ENCODE measurements at places on chromosomes 5 and 9. TPM values are rescaled to one million over a fixed set of nuclear protein-coding genes. Genes with fewer than 3 reads are reported as not detected.

- H3K27me3 ChIP-seq, result no peaks in the 10 kb centered on the region
- H3K4me3 ChIP-seq, result no peak overlapping the region
- DNase-seq, result no peak
- peak overlapping the region; percentile 33 for H3K27ac ChIP-seq
- H3K4me1 ChIP-seq, result peaks cover 24% of the 10 kb centered on the region
These were observed 95.3 kb downstream of the RGS3 start for GRCh38 chr9:113558632-113559502.

GRCh38 chr5:148717668-148718067 is 63.3 kb upstream of the HTR4 start:
- no peaks in the 10 kb centered on the region for H3K4me1 ChIP-seq
- no peak overlapping the region for H3K27ac ChIP-seq
- DNase-seq, result no peak
- peaks cover 2% of the 10 kb centered on the region for H3K27me3 ChIP-seq
- H3K4me3 ChIP-seq, result no peak overlapping the region
- H3K36me3 ChIP-seq, result no peaks in the 10 kb centered on the region

Gene RFX3
- 16.2 TPM for total RNA-seq

GRCh38 chr5:97525780-97526179 is 342.7 kb upstream of the RIOK2 start:
- H3K4me3 ChIP-seq, result no peak overlapping the region
- H3K36me3 ChIP-seq, result no peaks in the 10 kb centered on the region
- no peak for DNase-seq
- no peaks in the 10 kb centered on the region for H3K27me3 ChIP-seq
- H3K4me1 ChIP-seq, result no peaks in the 10 kb centered on the region

Gene SPATA9
- total RNA-seq, result not detected

Gene PLK2
- total RNA-seq, result 3.8 TPM

Gene PLAC8L1
- not detected for total RNA-seq

- no peak within 1 kb of the TSS for H3K4me3 ChIP-seq
- H3K27ac ChIP-seq, result no peak within 1 kb of the TSS
- H3K4me1 ChIP-seq, result peaks cover 31% of the 10 kb centered on the region
- H3K27me3 ChIP-seq, result no peaks in the 10 kb centered on the region
- peaks cover 17% of the 10 kb centered on the region for H3K36me3 ChIP-seq
These were observed at the start of gene MSMP for GRCh38 chr9:35754264-35754663. Gene MSMP, minus strand, starts transcription at chr9:35754276. Its CDS starts 147 bp downstream, at chr9:35754129.

Gene F2RL2
- not detected for total RNA-seq

DNA sequence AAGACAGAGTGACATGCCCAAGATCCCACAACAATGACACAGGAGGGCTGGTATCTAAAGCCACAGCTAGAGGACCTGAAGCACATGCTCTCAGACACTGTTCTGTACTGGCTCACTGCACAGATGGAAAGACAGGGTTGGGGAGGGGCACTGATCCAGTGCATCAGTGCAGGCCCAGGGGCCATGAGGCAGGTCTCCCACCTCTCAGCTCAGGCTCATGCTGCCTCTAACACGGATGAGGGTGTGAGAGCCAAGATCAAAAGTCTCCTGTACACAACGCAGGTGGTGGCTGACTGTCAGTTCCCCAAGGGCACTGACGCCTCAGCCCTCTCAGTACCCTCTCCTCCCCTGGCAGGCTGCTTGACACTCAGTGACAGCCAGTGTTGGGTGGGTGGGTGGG is 10.9 kb downstream of the RAPGEF1 start:
- peak overlapping the region; percentile 94 for H3K27ac ChIP-seq
- peak; percentile 63 for DNase-seq
- peaks cover 7% of the 10 kb centered on the region for H3K36me3 ChIP-seq
- H3K4me3 ChIP-seq, result peak overlapping the region; percentile 50
- peaks cover 76% of the 10 kb centered on the region for H3K4me1 ChIP-seq

DNA sequence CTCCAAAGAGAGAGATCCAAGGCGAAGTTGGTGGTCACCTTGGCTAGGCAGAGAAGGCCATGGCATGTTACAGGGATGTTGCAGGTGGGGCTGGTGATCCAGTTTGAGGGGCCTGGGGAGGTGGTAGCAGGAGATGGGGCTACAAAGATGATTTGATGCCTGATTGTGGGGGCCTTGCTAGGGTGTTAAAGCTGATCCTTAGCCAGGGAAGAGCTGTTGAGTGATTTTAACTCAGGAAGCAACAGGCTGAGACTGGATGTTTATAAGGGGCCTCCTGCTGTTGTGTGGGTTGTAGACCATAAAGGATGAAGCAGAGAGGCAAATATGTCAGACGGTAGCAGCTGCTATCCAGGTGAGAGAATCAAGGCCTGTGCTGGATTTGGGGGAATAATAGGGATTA is 19.0 kb upstream of the SMAD5 start:
- no peaks in the 10 kb centered on the region for H3K4me1 ChIP-seq
- no peak overlapping the region for H3K27ac ChIP-seq
- DNase-seq, result no peak
- H3K36me3 ChIP-seq, result no peaks in the 10 kb centered on the region
- peaks cover 17% of the 10 kb centered on the region for H3K27me3 ChIP-seq
- no peak overlapping the region for H3K4me3 ChIP-seq

DNA sequence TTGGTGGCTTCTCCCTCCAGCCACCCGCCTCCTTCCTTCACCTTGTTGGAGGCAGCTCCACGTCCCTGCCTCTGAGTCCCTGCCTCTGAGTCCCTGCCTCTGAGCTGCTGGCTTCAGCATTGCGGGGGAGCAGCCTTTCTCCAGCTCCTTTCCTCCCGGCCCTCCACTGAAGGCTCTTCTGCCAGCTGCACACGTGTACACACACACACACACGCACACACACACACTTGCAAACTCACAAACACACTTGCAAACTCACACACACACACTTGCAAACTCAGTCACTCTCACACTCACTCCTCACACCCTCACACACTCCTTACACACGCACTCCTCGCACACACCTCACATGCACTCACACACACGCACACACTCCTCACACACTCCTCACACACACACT is 45.1 kb downstream of the C9orf50 start:
- no peak for DNase-seq
- H3K27me3 ChIP-seq, result no peaks in the 10 kb centered on the region
- H3K27ac ChIP-seq, result peak overlapping the region; percentile 77
- H3K4me1 ChIP-seq, result peaks cover 28% of the 10 kb centered on the region
- peaks cover 8% of the 10 kb centered on the region for H3K36me3 ChIP-seq

DNA sequence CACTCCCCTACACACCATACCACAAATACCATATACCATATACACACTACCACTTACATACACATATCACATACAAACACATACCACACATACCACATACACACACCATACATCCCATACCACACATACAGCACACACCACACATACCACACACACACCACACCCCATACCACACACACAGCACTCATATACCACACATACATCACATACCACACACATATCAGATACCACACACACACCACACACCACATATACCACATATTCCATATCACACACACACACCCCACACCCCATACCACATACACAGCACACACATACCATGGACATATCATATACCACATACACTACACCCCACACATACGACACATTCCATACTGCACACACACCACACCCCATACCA is 276.6 kb downstream of the GADD45G start:
- no peaks in the 10 kb centered on the region for H3K36me3 ChIP-seq
- peaks cover 6% of the 10 kb centered on the region for H3K27me3 ChIP-seq
- no peak overlapping the region for H3K4me3 ChIP-seq
- H3K27ac ChIP-seq, result no peak overlapping the region
- H3K4me1 ChIP-seq, result no peaks in the 10 kb centered on the region

Gene ZNF454
- not detected for total RNA-seq

GRCh38 chr5:161306351-161306995 is 240.1 kb downstream of the GABRB2 start:
- no peaks in the 10 kb centered on the region for H3K27me3 ChIP-seq
- H3K4me1 ChIP-seq, result no peaks in the 10 kb centered on the region
- no peak overlapping the region for H3K27ac ChIP-seq
- DNase-seq, result no peak
- no peak overlapping the region for H3K4me3 ChIP-seq

Gene AJM1
- 6.7 TPM for total RNA-seq

GRCh38 chr5:107633171-107633901 is 37.4 kb downstream of the EFNA5 start:
- no peak for DNase-seq
- H3K4me3 ChIP-seq, result no peak overlapping the region
- no peaks in the 10 kb centered on the region for H3K4me1 ChIP-seq
- no peak overlapping the region for H3K27ac ChIP-seq

- no peaks in the 10 kb centered on the region for H3K27me3 ChIP-seq
- no peak overlapping the region for H3K4me3 ChIP-seq
- no peak overlapping the region for H3K27ac ChIP-seq
- H3K36me3 ChIP-seq, result no peaks in the 10 kb centered on the region
- H3K4me1 ChIP-seq, result no peaks in the 10 kb centered on the region
These were observed 8.7 kb upstream of the FBN2 start for GRCh38 chr5:128546658-128547281.

- no peak overlapping the region for H3K4me3 ChIP-seq
- H3K27ac ChIP-seq, result no peak overlapping the region
- no peaks in the 10 kb centered on the region for H3K36me3 ChIP-seq
- no peaks in the 10 kb centered on the region for H3K27me3 ChIP-seq
These were observed 660.8 kb downstream of the TLE1 start for GRCh38 chr9:81028504-81028903.

GRCh38 chr9:85528607-85529006 is 213.1 kb downstream of the AGTPBP1 start:
- no peak overlapping the region for H3K4me3 ChIP-seq
- H3K36me3 ChIP-seq, result no peaks in the 10 kb centered on the region
- peaks cover 28% of the 10 kb centered on the region for H3K27me3 ChIP-seq

DNA sequence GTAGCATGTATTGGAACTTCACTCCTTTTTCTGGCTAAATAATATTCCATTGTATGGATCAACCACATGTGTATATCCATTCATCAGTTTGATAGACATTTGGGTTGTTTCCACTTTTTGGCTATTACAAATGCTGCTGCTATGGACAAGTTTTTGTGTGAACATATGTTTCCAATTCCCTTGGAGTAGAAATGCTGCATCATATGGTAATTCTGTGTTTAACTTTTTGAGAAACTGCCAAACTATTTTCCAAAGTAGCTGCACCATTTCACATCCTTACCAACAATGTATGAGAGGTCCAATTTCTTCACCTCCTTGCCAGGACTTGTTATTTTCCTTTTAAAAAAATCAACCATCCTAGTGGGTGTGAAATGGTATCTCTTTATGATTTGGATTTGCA is 8.4 kb downstream of the FRRS1L start:
- peaks cover 34% of the 10 kb centered on the region for H3K27me3 ChIP-seq
- H3K36me3 ChIP-seq, result no peaks in the 10 kb centered on the region
- H3K4me3 ChIP-seq, result no peak overlapping the region
- DNase-seq, result no peak
- H3K27ac ChIP-seq, result no peak overlapping the region
- H3K4me1 ChIP-seq, result no peaks in the 10 kb centered on the region

DNA sequence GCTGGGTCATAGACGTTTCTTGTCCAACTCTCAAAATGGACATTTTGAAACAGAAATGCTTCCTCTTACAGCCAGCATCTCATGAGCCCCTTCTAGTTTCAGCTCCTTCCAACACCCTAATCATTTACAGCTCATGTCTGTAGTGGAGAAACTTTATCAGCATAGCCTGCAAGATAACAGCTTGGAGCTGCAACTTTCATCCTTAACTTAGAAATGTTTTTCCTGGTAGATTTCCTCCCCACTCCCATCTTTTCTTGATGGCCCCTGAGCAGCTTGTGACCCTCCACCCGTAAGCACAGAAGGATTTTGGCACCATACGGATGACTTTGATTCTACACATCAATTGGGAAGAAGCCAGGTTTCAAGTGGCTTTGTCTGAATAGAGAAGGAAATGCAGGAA is 53.5 kb upstream of the TGFBR1 start:
- no peak overlapping the region for H3K4me3 ChIP-seq
- H3K27ac ChIP-seq, result no peak overlapping the region
- DNase-seq, result no peak
- H3K36me3 ChIP-seq, result peaks cover 16% of the 10 kb centered on the region
- H3K27me3 ChIP-seq, result no peaks in the 10 kb centered on the region

Gene HEMGN
- 1.1 TPM for total RNA-seq
